Globus pallidus (tissue), 1 donor: ENCODE measurements at places on chromosomes 1 and 21.

DNA sequence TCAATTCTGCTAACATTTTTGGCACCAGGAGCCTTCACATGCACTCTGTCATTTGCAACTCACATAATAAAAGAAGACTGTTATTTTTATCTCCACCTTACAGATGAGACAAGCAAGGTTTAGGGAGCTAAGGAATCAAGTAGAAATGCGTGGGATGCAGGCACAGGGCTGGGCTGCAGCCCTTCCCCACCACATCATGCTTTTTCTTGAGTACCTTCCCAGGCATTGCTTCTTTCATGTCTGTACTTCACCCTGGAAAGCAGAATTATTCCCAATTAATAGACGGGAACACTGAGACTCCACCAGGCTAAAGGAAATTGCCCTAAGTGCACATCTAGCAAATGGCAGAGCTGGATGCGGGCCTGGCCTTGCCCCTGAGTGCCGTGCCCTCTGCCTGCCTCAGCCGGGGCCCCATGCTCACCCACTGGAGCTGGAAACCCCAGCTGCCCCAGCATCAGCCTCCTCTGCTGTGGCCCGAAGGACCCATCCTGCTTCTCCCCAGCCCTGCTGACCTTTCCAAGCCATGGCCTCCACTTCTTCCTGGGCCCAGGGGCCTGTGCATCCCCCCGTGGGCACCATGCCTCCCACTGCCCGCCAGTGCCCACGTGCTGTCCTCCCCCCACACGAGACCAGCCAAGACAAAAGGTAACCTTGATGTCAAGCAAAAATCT is 257.5 kb downstream of the TOMM20 start:
- DNase-seq, result no peak

DNA sequence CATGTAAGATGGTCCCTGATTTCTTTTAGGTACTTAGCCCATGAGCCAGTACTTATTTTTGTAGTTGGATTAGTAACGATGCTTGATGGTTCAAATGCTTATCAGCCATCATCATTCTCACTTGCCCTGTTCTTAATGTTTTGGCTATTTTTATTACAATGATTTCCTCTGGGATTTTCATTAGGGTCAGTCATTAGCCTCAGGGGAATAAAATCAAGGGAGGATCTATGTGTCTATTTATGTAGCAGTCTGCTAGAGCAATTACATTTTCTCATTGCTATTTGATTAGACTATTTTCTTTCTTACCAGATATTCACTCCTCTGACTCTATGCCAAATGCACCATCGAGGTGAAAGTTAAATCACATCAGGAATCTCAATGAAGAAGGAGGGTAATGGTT is 10.9 kb upstream of the CCT8 start:
- DNase-seq, result no peak

- DNase-seq, result no peak
Observed at GRCh38 chr1:2642131-2642559, 9.3 kb upstream of the MMEL1 start.

GRCh38 chr1:246291127-246291526 is 216.0 kb downstream of the SMYD3 start:
- DNase-seq, result no peak

DNA sequence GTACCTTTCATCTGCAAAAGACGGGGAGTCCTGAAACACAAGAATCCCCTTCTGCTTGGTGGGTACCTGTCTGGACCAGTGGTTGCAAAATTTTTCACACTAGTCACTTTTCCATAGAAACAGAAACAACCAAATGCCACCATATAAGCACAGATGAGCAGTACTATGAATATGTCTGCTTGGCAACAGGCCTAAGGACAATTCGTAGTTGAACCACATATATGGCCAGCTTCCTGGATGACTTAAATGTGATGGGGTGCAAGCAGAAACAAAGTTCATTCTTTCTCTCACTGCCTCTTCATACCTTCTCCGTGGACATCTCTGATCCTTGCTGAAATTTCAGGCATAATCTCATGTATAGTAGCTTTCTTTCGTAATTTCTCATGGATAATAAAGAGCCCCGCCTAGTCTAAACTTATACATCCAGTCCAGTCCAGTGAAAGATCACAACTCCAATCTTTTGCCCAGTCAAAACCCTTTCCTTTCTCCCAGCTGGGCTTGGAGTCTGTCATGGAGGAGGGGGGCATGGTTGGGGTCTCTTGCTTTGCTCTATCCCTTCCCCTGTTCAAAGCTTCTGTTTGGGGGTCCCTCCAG is 7.0 kb downstream of the FCAMR start:
- no peak for DNase-seq

DNA sequence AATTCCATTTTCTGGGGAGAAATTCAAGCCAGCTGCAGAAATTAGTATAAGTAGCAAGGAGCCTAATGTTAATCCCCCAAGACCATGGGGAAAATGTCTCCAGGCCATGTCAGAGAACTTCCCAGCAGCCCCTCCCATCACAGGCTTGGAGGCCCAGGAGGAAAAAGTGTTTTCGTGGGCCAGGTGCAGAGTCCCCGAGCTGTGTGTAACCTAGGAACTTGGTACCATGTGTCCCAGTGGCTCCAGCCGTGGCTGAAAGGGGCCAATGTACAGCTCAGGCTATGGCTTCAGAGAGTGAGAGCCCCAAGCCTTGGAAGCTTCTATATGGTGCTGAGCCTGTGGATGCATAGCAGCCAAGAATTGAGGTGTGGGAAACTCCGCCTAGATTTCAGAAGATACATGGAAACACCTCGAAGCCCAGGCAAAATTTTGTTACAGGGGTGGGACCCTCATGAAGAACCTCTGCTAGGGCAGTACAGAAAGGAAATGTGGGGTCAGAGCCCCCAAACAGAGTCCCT is 286.3 kb downstream of the MATN1 start:
- DNase-seq, result no peak

DNA sequence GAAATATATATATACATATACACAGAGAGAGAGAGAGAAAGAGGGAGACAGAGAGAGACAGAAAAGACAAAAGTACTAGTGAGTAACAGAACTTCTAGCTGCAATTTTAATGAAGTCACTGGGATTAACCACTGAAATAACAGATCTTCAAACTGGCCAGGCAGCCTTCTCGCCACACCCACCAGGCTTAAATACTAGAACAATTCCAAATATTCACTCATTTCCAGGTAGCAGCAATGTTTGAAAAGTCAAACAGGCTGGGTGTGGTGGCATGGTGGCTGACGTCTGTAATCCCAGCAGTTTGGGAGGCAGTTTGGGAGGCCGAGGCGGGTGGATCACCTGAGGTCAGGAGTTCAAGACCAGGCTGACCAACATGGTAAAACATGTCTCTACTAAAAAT is 5.2 kb downstream of the PRDX1 start:
- DNase-seq, result no peak

DNA sequence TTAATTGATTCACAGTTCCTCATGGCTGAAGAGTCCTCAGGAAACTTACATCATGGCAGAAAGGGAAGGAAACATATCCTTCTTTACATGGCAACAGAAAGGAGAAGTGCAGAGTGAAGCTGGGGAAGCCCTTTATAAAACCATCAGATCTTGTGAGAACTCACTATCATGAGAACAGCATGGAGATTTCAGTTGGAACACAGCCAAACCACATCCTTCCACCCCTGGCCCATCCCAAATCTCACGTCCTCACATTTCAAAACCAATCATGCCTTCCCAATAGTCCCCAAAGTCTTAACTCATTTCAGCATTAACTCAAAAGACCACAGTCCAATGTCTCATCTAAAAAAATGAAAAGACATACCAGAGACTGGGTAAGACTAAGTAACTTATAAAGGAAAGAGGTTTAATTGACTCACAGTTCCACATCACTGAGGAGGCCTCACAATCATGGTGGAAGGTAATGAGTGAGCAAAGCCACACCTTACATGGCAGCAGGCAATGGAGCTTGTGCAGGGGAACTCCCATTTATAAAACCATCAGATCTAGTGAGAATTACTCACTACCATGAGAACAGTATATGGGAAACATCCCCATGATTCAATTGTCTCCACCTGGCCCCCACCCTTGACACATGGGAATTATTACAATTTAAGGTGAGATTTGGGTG is 105.2 kb downstream of the MRPL39 start:
- no peak for DNase-seq

- no peak for DNase-seq
Observed at GRCh38 chr1:233598891-233599541, 14.9 kb upstream of the KCNK1 start.

GRCh38 chr1:13517193-13517812 is 3.5 kb upstream of the LRRC38 start:
- no peak for DNase-seq

GRCh38 chr1:181514298-181515290 is 31.3 kb downstream of the CACNA1E start:
- DNase-seq, result no peak

GRCh38 chr1:185534801-185535200 is 199.4 kb upstream of the HMCN1 start:
- peak; percentile 16 for DNase-seq

DNA sequence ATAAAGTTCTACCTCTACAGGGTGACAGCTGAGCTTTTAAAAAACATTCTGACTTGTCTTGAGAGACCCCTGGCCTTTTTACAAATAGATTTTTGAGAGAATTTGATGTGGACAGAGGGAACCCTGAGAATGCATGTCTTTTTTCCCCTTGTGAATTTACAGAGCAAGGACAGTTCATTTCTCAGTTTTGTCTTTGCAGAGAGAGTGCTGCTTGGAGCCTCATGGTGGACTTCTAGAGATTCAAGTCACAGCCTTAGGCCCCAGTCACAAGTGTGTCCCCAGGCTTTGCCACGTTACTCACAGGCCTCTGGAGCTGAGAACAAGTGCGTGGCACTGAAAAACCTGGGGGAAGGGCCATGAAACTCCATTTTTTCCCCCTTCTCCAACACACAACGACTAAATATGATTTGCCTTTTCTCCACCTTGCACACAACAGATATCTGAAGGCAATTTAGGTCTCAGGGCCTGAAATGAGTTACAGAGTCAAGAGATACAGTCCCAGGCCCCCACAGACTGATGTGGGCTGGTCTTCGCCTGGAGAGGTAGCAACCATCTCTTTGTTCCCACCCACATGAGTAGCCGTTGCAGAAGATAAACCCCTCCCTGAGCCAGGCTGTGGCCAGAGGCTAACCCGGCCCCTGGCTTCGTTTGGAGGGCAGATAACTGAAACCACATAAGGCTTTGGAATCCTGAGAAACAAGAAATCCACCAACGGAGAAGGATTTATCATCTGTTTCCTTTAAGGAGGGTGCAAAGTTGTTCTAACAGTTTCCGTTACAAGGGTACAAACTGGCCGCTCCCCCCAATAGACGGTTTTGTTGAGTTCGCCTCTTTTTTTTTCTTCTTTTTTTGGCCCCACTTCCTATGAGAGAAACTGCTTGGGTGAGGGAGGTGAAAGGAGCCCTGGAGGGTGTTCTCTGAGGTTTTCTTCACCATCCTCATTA is 1.0 kb upstream of the PIGV start:
- peak; percentile 68 for DNase-seq

DNA sequence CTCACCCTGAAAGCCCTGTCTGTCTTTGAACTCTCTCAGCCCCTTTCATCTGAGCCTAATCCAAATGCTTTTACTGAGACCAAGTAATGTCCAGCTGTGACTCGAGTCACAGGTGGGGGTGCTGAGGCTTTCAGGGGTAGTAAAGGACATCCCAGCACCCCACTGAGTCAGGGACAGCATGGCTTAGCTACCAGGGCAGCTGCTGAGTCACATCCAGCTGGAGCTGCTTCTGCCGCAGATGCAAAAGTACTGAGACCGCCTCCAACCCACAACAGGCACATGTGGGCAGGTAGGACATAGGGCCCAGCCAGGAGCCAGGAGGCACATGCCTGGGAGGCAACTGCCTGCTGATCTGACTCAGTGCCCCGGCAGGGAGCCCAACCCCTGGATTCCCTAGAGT is 6.7 kb upstream of the VSIG8 start:
- DNase-seq, result no peak

DNA sequence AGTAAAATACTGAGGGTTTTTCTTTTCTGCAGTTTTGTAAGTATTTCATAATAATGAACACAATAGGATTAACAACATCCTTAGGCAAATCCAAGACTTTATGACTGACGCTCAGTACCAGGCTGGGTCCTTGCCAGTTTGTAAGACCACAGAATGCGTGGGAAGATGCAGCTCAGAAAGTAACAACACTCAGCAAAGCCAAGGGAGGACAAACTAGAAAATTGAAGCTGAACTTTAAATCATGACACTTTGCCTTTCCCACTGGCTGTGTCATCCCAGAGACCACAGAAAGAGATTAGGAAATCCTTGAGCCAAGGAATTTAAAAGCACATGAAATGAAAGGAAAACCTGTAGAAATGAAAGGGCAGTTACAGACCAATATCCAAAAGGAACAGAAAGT is 426.3 kb upstream of the CHRM3 start:
- no peak for DNase-seq

GRCh38 chr1:76269155-76269554 is 194.6 kb downstream of the ST6GALNAC3 start:
- no peak for DNase-seq

GRCh38 chr1:76083189-76083588 is 8.6 kb downstream of the ST6GALNAC3 start:
- peak; percentile 78 for DNase-seq

DNA sequence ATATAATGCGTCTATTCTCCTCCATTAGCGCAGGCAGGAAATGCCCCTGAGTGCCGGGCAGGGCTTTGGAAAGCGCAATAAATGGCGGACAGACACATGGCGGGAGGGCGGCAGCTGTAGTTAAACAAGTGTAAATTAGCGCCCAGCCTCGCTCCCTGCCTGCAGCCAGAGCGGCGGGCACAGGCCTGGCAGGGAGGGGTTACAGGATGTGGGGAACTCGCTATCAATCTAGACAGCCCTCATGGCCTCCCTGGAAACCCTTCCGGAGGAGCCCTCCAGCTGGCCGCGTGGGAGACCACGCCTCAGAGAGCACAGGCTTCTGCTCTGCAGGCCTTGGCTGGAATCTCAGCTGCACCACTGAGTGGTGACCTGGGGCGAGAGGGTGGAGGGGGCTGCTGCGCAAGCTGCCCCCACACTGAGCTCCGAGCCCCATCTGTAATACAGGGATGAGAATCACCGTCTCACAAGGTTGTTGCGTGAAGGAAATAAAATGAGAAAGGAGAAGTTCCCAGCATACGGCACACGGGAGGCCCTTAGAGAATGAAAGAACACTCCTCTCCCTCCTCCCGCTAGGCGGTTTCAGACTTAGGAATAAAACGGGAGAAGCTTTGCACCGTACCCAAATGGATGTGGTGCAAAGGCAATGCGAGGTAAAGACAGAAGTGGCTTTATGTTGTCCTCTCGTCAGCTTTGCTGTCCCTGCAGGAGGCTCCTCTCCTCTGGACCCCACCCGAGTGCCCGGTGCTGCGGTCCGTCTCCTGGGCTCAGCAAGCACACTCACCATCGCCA is 167.2 kb upstream of the POU3F1 start:
- no peak for DNase-seq

DNA sequence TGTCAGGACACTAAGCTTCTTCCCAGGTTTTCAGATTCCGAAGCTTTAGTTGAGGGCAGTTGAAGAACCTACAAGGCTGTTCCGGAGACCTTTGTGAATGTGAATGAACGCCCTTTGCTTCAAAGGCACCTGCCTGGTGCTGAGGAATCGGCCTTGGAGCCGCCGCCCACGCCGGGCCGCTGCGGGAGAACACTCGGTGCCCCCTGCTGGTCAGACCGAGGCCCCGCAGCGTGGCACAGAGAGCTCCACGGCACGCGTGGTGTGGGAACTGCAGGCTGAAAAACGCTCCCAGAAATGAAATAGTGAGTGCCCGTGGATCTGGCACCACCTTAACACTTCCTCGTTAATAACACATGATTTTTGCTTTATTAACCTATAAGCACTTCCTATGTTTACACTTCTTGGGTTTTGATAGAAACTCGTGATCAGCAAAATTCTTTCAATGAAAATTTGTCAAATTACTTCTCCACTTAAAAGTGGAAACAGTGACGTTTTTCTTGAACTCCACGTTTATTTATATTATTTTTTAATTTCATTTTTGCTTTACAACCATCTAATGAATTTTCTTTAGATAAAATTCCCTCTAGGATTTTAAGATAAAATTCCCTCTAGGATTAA is 460.6 kb downstream of the DSCAM start:
- DNase-seq, result peak; percentile 26
